ENCODE measurements at places on chromosomes 5 and 9.

- no peak for DNase-seq
Measured at GRCh38 chr9:98253565-98253964, 1.9 kb downstream of the TBC1D2 start.

- no peak for DNase-seq
Measured at GRCh38 chr5:15630441-15630840, 130.5 kb downstream of the FBXL7 start.

DNA sequence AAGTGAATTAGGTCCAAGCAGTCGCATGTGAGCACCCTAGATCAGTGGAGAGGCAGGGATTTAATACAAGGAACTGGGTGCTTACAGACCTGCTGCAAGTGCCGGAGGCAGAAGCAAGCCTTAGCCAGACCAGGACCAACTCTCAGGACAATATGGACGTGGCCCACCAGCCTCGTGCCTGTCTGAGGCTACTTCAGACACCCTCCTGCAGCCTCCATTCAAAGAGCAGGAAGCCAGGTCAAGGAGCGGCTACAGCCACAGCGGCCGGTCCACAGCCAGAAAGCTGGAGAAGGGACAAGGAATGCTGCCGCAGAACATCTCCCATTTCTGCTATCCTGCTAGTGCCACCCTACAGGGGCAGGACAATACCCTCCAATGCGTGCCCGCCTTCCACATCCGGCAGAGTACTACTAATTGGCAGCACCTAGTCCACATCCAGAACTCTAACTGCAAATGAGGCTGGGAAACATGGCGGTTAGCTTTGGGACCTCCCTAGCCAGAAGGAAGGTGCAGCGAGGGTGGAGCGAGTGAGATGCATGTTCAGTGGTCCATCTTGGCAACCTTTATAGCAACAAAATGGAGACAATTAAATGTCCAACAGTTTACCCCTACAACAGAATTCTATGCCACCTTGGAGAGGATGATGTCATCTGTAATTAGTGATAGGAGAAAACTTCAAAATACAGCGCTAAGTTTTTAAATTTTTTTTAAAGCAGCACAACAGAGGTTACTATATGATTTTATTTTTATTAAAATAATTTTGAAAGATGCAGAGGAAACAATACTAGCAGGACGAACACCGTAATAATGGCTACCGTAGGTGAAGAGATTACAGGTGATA is 1.0 kb upstream of the ALDH1B1 start:
- DNase-seq, result no peak

DNA sequence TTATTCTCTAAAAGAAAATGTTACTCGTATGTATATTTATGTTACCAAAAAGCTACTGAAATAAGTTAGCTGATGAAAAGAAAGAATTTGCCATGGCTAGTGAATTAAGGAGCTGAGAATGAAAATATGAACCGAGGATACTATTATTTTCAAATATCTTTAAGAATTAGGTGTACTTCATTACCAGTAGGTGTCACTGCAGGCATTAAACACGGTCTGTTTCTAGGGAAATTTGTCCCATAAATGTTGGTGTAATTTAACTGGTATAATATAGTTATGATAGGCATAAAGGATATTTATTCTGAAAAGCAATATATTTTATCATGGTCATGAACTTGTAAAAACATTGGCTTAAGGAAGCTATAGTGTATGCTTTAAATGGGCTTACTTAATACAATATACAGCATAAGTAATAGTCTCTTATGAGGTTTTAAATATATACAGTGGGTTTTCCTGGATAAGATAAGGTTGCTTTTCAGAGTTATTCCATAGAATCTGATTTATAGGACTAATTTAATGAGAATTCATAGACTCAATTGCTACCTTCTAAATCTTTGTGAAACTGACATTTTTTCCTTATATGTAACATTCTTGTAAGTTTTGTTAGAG is 72.4 kb upstream of the MPDZ start:
- DNase-seq, result no peak

DNA sequence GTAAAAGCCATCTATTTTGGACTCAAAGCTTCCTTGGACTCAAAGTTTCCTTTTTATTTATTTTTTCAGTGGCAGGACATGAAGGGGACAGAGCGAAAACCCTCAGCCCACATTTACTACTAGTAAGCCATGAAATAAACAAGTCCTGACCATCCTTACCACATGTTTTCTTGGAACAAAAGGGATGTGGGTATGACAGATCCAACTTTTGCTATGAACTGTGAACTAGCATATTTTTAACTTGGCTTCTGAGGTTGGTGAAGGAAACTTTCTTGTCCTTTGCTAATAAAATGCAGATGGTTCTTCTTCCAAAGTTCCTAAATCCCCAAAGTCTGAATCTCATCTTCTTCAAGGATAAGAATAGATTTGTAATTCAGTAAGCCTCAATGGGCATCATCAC is 122.7 kb upstream of the TNC start:
- no peak for DNase-seq

DNA sequence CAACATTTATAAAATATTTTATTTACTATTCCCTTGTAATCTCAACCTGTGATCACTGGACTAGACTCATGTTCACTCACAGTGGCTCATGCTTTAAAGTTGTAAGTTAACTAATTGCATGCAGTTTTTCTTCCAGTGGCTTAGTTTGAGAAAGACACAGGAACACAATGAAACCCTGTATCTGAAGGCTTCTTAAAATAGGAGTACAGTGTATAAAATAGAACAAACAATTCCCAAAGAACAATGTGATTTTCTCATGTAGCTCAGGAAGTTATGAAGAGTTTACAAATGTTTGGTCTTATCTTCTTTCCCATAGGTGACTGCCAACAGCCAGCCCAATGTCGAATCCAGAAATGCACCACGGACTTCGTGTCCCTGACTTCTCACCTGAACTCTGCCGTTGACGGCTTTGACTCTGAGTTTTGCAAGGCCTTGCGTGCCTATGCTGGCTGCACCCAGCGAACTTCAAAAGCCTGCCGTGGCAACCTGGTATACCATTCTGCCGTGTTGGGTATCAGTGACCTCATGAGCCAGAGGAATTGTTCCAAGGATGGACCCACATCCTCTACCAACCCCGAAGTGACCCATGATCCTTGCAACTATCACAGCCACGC is 5.9 kb downstream of the RGMB start:
- peak; percentile 44 for DNase-seq

DNA sequence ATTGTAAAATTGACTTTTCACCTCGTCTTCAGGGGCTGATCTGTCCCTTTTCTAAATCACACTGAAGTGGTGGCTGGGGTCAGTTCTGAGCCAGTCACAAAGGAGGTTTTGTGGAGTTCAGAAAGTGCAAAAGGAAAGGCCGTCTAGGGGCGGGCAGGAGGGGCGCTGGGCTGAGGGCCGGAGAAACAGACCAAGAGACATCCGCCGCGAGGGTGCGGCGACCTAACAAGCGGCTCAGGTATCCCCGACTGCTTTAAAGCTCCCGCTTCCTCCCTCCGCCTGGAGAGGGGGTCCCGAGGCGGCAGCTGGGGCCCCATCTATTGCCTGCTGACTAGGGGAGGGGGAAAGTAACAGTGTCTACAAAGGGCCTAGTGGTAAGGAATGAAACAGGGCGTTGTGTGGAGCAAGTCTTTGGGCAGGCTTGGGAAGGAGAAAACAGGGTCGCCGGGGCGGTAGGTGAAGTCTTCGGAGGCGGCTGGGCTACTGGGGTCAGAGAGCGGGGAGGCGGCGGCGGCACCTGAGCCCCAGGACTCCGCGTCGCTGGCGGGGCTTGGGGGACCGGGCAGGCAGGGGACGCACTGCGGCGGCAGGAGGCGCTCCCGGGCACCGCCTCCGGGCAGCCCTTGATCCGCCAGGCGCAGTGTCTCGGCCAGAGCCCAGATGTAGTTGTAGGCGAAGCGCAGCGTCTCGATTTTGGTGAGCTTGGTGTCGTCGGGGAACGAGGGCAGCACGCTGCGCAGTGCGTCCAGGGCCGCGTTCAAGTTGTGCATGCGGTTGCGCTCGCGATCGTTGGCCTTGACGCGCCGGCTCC is 950 bp downstream of the NEUROG1 start:
- DNase-seq, result no peak

DNA sequence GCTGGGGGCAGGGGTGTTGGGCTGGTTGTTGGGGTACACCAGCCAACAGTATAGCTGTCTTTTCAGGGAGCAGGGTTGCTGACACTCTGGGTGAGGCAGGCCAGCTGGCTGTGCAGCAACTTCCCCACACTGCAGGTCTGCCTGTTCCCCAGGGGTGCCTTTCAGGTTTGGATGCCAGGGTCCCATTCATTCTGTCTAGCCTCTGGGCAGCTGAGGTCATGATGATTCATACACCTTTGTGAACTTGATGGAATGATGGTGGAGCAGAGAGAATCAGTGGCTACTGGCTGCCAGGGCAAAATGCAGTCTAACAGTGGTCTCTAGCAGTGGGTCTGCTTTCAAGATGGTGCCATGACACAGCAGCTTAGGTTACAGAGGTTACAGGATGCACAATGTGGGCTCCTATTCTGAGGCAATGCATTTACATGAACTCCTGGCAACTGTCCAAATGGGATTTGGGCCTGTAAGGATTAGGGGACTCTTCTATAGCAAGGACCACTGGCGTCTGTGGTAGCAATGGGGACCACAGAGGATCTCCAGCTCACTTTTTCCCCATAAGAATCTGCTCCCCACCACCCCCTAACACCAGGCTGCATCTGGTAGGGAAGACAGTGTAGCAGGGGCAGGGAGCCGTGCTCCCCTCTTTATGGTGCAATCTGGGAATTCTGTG is 103.7 kb downstream of the FEM1C start:
- DNase-seq, result no peak

GRCh38 chr5:150465927-150466326 is 16.4 kb upstream of the RPS14 start:
- DNase-seq, result no peak

GRCh38 chr9:121364077-121364476 is 6.0 kb downstream of the STOM start:
- no peak for DNase-seq

- DNase-seq, result no peak
Measured at GRCh38 chr9:130942679-130943078, 3.6 kb upstream of the FIBCD1 start.

DNA sequence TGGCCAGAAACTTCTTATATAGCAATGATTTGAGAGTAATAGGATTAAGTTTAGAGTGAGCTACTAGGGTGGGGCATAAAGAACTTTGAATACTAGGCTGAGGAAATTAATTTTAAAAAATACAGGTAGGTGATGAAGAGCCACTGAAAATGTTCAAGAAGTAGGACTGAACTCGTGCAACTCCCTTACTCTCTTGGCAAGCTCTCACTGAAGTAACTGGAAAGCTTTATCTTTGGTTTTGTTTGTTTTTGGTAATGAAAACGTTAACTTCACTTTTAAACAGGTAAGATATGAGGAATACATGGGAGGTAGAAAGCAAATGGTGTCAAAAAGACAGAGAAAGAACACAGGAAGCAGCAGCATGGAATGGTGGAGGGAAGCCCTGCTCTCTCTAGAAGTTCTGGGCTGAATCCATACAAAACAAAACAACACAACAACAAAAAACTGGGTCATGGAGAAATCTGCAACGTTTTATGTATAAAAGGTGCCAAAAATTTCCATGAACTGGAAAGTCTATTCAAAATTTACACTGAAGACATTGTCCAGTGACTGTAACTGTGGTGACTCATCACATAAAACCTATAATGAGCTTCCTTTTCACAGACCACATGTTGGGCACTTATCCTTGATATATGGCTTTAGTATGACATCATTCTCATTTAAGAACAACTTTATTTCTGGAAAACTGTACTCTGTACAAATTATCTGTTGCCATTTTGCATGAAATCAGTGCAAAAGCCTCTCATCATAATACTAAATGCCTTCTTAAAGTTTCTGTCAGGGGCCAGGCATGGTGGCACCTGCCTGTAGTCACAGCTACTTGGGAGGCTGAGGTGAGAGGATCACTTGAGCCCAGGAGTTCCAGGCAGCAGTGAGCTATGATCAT is 91.2 kb upstream of the CHD1 start:
- no peak for DNase-seq

- no peak for DNase-seq
Measured at GRCh38 chr5:39040875-39041274, 33.3 kb downstream of the RICTOR start.

GRCh38 chr9:17160327-17160726 is 25.5 kb downstream of the CNTLN start:
- DNase-seq, result no peak

DNA sequence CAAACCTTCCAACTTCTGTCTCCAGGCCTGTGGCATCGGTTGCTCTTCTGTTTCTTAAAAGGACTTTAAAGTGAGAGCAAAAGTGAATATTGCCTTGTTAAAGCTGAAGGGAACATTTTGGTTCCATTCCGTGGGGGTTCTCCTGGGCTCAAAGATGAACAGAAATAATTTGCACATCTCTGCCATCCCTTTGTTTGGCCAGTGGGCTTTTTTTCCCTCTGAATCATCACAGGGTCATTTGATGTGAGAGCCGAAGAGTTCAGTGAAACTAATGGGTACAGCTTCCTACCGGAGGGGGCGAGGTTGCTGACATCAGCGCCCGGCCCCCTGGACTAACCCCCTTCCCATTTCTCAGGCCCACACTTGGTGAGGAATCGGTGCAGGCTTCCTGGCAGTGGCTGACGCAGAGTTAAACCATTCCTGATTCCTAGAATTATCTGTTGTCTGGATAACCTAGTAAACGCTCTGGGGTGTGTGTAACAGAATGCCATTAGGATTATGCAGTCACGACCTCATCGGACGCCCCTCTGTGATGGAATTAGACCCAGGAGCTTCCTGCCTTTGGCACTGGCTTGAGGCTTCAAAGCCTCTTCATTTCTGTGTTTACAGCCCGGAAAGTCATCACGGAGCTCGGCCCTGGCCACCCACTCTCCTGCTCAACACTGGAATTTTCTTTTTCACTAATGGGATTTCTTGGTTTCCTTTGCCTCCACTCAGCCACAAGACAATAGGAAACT is 61.6 kb upstream of the RPL26L1 start:
- DNase-seq, result no peak

DNA sequence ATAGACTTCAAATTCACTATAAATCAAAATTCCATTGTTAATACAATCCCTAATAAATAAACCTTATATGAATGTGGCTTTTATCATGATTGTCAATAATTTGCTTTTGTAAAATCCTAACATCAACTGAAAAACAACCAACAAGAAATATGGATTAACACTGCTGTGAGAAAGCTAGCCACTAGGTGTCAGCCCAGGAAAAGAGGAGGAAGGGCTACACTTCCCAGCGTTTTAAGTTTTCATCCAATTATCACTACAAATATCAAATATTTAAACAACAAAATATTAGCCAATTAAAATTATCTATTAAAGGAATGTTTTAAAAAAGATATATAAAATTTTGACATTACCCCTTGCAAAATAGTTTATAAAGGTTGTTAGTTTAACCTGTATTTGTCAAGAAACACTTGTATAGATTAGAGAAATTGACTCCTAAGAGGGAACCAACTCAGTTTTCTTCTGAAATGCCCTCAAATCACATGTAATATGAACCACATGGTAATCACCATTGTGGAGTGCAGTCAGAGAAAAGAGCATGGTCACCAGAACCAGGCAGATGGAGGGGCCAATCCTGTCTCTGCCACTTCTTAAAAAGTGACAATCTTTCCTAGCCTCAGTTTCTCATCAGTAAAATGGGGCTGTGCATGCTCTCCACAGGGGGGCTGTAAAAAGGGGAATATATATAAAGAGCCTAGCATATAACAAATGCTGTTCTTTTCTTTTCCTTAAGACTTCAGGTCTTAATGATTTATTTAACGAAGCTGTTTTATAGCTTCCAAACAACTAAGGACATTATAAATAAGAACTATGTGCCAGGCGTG is 188.2 kb downstream of the CRB2 start:
- DNase-seq, result no peak

GRCh38 chr9:5582835-5583195 is 46.1 kb upstream of the RIC1 start:
- DNase-seq, result peak; percentile 13

GRCh38 chr5:147956064-147956841 is 49.9 kb upstream of the C5orf46 start:
- DNase-seq, result no peak

Data from left colon (tissue), 2 donors.